ENCODE measurements at places on chromosomes 7 and 10.

DNA sequence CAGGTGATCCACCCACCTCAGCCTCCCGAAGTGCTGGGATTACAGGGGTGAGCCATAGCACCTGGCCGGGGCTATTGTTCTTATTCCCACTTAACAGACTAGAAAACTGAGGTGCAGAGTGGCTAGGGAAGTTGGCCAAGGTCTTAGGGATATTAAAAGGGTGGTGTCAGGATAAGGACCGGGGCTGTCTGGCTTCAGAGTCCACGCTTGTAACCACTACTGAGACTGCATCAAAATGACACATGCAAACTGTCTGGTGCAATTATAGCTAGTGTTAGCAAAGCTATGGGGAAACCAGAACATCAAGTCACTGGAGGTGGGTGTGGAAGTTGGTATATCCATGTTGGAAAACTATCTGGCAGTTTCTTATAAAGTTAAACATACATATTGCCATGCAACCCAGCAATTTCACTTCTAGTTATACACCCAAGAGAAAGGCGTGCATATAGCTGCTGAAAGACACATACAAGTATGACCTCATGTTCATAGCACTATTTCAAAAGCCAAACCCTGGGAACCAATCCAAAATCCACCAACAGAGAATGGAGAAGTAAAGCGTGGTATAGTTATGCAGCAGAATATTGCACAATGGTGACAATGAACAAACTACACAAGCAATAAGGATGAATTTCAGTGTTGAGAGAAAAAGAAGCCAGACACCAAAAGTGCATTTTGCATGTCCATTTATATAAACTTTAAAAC, 33.9 kb upstream of the EEPD1 start:
- DNase-seq, result no peak

DNA sequence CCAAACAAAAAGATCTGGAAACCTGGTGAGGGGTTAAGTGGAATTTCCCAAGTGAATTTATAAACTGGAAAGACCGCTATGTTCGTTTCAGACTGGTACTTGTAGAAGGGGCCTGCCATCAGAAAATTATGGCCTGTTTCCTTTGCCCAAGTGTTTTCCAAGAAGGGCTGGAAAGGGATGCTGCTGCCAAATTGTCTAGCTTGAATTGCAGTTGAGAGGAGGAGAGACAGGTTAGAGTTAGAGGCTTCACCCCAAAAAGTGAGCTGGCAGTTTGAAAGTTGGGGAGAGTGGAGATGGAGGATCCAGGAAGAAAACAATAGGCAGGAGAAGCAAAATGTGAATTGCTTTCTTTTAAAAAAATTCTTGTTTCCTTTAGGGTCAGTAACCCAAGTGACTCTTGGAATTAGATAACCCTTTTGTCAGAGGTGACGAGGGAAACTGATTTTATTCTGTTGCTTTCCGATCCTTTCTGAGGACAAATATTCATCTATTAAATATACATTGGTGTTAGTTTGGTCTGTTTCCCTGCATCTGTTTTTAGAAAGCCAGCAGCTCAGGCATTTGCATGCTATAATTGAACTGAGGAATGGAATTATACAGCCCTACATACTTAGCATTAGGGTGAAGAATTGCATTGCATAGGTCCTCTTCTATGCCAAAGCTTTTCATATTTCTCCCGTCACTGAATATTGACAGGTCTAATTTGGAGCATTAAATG, 82.5 kb upstream of the PRR15 start:
- DNase-seq, result no peak

GRCh38 chr10:118041316-118041715, 5.4 kb downstream of the RAB11FIP2 start:
- no peak for DNase-seq

GRCh38 chr7:11082121-11082520, 108.4 kb downstream of the PHF14 start:
- DNase-seq, result no peak

DNA sequence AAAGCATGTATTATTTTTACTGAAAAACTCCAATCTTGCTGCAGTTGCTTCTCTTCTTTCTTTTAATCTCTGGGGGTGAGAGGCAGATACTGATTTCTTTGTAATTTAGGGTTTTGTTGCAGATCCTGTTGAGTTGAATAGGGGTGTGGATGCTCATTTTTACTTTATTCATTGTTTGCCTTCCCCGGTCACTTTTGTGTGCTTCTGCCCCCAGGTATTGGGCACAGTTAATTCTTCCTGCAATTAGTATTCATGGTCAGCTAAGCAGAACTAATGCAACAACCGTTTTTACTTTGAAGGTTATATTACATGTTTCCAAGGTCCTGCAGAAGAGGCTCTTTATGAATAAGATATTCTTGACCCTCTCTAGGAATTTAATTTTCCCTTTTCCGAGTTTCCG, 96.4 kb downstream of the BUB3 start:
- no peak for DNase-seq

GRCh38 chr10:82190432-82191260, 315.7 kb downstream of the NRG3 start:
- DNase-seq, result no peak

GRCh38 chr7:35255443-35256255, 1.7 kb upstream of the TBX20 start:
- DNase-seq, result no peak

DNA sequence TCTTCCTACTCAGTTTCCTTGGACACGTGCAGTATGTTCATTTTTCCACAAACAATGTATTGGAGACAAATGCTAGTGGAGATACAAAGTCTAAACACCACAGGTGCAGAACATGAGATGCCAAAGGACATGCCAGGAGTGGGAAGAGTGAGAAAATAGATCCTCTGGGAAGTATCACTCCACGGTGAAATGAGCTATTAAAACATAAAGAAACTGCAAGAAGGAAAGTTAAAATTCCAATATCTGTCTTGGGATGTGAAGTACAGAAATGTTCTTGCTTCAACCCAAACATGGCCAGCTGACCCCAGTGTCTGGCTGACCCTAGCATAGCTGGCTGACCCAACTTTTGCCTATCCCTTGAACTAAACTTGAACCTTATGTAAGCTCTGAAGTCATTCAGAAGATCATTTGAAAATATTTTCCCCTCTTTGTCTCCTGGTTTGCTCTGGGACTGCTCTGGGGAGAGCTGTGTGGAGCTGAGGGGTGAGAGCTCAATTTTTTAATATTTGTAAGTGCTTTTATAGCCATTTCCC, 59.5 kb downstream of the FZD1 start:
- no peak for DNase-seq

DNA sequence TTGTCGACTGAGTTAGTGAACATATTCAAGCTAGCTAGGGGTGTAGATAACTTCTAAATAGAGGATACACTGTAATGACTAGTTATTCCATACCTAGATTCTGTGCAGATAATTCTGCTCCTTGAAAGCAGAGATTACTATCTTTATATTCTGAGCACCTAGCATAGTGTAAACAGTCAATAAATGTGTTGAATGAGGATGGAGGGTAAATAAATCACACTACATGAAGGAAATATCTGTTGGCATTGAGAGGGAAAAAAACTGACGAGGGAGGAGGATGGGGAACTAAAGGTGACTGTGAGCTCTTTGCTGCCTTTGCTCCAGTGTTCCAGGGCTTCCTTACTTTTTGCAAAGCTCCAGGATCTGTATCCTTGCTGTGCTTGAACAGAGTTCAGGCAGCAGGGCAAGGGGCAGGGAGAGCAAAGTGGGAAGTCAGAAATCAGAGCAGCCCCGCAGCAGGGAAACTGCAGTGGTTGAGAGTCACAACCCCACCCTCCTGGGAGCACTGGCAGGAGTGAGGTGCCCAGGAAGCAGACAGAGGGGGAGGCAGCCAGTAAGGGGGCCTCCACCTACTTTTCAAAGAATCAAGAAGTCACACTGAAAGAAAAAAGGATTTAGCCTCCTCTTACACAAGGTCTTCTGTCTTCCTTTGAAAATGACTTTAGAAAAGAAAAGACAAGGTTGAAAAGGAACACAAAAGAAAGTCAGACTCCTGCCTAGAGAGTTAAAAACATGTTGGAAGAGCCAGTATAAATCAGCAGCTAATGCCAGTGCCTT, 71.8 kb upstream of the LRRN3 start:
- DNase-seq, result no peak

GRCh38 chr10:100728928-100729861, 16.2 kb upstream of the PAX2 start:
- DNase-seq, result no peak

- no peak for DNase-seq
Observed at GRCh38 chr7:31858055-31858454, 171.0 kb downstream of the PPP1R17 start.

GRCh38 chr7:132124575-132124974, 451.7 kb downstream of the PLXNA4 start:
- DNase-seq, result no peak

- no peak for DNase-seq
Observed at GRCh38 chr10:131065673-131066305, 245.7 kb downstream of the TCERG1L start.

DNA sequence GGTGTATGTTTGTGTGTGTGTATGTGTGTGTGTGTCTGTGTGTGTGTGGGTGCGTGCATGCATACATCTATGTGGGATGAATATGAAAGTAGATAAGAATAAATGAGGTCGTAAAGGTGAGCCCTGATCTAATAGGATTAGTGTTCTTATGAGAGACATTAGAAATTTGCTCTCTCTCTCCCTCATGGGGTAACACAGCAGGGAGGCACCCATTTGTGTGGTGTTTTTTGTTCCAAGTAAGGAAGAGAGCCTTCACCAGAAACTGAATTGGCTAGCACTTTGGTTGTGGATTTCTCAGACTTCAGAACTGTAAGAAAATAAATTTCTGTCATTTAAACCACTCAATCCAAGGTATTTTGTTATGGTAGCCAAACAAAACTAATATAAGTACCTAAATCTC, 353.7 kb upstream of the CHRM2 start:
- no peak for DNase-seq

DNA sequence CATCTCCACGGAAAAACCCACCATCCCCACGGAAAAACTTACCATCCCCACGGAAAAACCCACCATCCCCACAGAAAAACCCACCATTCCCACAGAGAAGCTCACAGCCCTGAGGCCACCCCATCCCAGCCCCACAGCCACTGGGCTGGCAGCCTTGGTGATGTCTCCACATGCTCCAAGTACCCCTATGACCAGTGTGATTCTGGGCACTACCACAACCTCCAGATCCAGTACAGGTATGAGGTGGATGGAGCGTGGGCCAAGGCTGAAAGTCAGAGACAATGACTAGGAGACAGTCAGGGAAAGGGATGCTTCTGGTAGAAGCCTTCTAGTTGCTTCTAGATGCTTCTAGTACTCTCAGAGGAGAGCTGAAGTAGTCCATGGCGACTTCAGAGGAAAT, 19.6 kb downstream of the ZAN start:
- no peak for DNase-seq

- DNase-seq, result no peak
Observed at GRCh38 chr10:82277591-82277990, 402.6 kb downstream of the NRG3 start.

DNA sequence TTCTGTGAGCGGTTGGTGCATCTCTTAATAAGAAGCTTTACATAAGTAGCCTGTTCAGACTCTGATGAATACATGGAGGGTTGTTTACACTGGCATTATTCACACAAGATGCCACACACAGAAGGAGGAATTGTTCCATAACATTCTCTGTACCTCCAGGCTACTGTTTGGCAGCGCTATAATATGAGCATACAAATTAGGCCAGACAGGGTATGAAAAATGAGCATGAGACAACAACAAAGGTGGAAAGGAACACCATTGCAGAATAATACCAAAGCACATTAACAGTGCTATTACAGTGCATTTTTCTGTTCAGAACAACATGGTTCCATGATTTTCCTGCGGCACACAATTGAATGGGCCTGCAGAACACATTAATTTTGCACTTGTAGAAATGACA, 417.2 kb upstream of the C7orf33 start:
- no peak for DNase-seq

- DNase-seq, result no peak
Observed at GRCh38 chr10:17386616-17387075, 67.7 kb downstream of the ST8SIA6 start.

GRCh38 chr7:126185959-126186580, 1066.7 kb downstream of the GRM8 start:
- no peak for DNase-seq

GRCh38 chr10:20007426-20007825, 191.2 kb downstream of the PLXDC2 start:
- no peak for DNase-seq

- no peak for DNase-seq
Observed at GRCh38 chr7:156034397-156034796, 222.1 kb upstream of the SHH start.

DNA sequence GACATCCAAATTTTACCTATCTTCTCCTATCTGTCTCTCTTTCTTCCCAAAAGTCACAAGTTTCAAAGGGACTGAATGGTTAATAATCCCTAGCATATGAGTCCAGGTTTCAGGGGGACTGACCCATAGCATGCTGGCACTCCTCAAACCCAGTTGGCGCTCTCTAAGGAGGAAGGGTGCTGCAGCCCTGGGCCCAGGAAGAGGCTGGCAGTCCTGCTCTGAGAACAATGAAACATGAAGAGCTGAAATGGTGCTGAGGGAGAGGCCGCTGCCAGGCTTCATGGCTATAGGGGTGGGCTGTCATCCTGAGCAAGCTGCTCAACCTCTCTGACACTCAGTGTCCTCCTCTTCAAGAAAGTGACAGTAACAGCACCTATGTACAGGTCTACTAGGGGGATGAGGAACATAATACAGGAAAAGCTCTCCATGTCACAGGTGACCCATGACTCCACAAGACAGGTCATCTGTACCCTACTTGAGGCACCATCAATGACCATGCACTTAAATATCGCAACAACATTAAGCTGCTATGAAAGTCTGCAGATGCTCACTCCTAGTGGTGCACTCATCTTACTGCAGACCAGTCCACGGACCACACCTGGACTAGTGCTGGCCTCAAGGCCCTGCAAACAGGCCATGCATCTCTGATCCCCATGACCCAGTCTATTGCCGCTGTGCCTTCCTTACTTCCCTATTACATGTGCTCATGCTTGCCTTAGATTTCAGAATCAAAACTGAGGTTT, 17.0 kb downstream of the COBL start:
- DNase-seq, result no peak

GRCh38 chr7:151796091-151796870, 80.6 kb downstream of the PRKAG2 start:
- DNase-seq, result no peak

DNA sequence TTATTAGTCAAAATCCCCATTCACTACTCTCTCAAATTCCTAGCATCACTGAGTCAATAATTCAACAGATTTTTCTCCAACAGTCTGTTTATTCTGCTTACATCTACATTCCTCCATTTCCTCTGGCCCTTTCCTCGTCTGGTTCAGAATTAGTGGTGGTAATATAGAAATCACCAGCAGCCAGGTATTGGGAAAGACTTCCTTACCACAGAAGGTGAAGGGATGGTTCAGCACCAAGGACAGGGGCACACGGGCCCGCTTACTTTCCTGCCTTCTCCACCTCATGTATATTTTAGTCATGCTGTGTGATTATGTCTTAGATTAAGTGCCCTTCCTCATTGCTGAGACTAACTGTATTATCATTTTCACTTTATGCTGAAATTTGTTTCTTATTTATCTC, 70.4 kb upstream of the APBB1IP start:
- DNase-seq, result peak; percentile 14

- no peak for DNase-seq
Observed at GRCh38 chr10:47256751-47257336, 43.2 kb upstream of the GDF10 start.

Measured in activated T-cell treated with anti-CD3 and anti-CD28 coated beads for 48 hours (primary cell).